ENCODE measurements at places on chromosomes 2 and 18.

GRCh38 chr2:186607660-186608324, 17.9 kb downstream of the ITGAV start:
- DNase-seq = no peak

DNA sequence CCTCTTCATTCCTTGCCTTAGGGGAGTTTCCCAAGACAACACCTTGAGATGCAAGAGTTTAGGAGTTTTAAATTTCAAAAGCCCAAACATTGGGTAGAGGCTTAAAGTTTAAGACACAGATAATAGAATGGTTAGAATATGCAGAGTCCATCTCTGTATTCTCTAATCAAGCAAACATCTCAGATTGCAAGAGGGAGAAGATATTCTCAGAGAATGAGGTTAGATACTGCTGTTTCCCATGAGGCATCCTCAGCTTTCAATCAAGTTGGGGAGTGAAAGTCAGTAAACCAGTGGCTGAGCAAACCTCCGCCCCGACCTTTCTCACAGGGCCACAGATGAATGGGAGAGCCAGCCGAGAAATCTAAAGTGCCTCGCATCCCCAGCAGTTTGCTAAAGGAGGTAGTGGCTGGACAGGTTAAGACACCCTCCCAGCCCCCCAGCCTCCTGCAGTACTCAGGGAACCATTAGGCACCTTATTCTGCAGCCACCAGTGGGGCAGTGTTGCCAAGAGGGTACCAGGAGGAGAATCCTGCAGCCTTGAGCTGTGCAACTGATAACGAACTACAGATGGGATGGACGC, 30.0 kb downstream of the FBXO36 start:
- DNase-seq = no peak

DNA sequence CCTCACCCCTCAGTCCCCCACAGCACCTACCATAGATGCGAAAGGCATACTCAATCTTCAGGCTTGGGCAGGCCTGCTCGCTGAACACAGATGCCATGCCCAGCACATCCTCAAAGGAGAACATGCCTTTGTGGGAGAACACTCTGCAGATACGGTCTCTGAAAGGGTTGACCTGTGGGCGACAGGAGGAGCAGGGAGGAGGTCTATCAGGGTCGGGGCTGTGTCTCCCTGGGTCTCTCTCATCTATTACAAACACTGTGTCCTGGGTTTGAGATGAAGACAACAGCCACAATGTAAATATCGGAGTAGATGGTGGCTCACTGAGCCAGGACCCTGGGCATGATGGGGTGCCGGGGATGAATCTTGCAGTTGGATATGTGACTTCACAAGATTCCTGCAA, 46.0 kb downstream of the CIB4 start:
- no peak for DNase-seq

GRCh38 chr2:1750933-1751766, 6.8 kb upstream of the PXDN start:
- peak; percentile 22 for DNase-seq

DNA sequence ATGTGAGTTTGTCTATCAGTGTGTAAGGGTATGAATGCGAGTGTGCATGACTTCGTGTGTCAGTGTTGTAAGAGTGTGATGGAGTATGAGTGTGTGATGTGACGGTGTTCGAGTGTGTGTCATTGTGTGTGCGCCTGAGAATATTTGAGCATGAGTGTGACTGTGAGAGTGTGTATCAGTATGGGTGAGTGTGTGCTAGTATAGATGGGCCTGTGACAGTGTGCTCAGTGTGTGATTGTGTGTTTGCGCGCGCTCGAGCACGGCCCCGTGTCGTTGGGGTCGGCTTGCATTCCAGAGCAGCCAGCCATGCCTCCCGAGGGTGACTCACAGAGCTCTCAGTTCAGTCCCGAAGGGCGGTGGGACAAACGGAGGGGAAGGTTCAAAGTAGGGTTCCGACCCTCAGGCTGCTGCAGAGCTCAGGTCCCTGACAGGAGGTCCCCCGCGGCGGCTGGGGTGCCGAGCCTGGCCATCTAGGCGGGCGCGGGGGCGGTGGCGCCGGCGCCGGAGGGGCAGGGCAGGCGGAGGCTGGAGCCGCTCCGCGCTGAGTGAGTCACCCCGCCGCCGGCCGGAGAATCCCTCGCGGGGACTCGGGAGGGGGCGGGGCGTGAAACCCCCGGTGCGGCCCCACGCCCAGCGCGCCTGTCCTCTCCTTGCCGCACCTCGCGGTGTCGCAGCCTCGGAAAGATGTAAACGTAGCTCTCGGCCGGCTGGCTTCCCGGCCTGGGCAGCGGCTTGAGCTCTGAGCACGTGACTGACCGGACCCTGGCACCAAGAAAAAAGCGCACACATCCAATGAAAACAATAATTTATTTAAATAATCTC, 3.8 kb downstream of the DLX2 start:
- DNase-seq = no peak

DNA sequence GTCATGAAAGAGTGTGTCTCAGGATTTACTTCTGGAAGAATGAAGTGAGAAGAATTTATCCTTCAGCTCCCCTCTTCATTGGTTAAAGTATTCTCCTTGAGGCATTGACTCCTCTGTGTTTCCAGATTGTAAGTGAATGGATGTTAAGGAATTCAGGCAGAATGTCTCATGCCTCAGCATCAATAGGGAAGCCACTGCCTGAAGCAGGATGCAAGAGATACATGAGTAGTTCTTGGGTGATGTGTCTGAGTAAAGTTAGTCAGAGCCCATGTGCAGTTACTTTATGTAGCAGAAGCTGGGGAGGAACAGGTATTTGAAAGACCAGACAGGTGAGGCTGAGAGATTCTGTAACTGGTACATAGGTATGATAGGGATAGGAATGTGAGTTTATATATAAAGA, 34.0 kb upstream of the TMEFF2 start:
- DNase-seq = no peak

DNA sequence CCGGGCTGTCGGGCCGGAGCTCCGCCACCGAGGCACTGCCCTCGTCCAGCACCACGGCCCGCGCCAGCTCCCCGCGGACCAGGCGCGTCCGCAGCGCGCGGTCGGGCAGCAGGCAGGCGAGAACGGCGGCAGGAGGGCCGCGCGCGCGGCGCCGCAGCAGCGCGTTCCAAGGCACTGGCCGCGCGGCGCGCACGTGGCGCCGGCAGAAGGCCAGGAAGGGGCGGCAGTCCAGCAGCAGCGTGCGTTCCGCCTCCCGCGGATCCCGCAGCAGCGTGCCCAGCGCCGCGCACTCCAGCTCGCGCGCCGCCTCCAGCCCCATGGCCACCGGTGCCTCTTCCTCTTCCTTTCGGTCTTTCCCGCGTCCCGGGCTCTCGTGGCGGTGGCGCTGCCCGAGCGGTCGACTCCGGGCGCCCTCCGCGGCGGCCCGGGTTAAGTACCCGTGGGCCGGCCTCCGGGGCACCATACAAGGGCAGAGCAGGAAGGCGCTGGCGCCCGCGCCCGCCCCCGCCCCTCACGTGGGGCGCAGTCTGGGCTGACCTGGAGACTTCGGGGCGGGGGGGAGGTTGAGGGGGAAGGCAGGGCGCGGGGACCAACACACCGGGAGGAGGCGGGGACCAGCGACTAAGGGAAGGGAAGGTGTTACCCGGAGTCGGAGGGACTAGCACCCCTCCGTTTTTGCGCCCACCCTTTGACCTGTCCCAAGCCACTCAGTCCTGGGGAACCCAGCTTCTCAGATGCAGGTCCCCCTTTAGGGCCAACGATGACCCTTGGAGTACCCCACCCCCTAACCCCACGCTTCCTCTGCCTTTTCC, at the start of gene DUSP2:
Gene DUSP2 (minus strand): TSS at position 405 of the 812 bp plus-strand sequence. CDS start 86 bp downstream, at position 319.
- peak; percentile 84 for DNase-seq

DNA sequence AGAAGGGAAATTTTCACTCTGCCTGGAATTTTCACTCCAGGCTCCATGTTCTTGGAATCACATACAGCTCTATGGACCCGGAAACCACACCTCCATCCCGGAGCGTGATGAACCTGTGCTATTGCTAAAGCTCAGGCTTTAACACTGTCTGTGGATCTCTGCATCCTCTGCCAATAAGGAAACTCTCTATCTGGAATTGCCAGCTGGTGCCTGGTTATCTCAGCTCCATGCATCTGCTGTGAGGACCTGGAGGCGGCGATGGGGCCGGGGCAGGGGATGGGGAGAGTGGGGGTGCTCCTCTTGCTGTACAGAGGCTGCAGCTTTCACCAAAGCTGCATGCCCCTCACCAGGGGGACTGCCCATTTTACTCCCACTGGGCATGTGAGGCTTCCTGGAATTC, 754.0 kb upstream of the SOX11 start:
- DNase-seq = no peak

DNA sequence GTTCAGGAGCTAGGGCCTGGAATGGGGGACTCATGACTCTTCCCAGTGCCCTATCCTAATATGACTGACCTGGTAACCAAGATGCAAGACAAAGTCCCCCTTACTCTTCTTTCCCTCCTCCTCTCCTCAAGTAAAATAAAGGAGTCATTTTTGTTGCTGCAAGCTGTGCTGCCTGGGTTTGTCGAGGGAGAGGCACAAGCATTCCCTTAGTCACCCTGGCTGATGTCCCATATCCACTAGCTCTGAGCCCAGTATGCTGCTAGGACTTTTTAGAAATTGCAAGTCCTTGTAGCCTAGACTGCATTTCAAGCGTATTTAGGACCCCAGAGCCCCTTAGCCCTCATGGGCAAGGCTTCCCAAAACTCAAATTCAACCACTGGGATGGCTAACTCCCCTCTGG, 338.5 kb upstream of the SETBP1 start:
- no peak for DNase-seq

GRCh38 chr2:188203776-188204175, 87.9 kb upstream of the GULP1 start:
- no peak for DNase-seq

GRCh38 chr2:70941701-70942100, 6.0 kb downstream of the ATP6V1B1 start:
- DNase-seq = no peak

DNA sequence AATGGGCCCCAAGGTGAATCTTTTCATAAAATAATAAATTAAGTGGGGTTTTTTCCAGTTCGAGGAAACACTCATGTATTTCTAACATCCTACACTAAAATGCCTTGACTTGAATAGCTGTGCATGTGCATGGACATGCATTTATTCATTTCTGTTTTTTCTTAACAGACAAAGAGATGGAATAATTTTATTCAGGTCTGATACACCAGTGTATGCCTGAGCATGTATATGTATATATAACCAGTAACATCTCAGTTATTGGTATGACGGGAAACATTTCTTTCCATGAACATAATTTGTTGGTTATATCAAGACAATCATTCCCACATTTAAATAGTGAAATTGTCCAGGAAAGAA, 468.7 kb upstream of the TNP1 start:
- no peak for DNase-seq

GRCh38 chr2:18467749-18468360, 92.6 kb downstream of the RDH14 start:
- no peak for DNase-seq

DNA sequence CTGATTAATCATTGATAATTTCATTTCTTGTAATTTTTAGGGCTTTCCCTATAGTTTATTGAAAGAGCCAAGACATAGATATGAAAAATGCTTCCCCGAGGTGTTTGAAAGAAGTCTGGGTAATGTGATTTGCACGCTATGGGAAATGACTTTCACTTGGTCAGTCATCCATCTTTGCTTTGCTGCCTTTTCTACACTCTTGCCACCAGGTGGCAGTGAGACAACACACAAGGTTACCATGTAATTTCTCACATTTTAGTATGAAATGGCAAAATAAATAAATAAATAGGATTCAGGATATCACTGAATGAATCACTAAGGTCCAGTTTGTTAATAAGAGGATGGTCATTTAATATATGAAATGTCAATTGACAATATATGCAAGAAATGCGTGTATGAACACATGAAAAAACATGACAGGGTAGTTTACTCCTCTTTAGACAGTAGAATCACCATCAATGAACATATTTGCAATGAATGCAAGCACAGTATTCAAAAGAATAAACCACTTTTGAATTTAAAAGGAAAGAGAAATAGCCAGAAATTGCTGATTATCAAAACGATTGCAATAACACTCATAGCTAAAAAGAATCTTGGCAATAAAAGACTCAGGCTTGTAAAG, 52.2 kb upstream of the KCNH7 start:
- no peak for DNase-seq

- no peak for DNase-seq
These were observed 19.9 kb downstream of the MBP start for GRCh38 chr18:77112747-77113092.

GRCh38 chr2:72911256-72911655, 6.1 kb upstream of the EMX1 start:
- no peak for DNase-seq

- DNase-seq = no peak
These were observed 90.9 kb downstream of the ETAA1 start for GRCh38 chr2:67487993-67488392.

DNA sequence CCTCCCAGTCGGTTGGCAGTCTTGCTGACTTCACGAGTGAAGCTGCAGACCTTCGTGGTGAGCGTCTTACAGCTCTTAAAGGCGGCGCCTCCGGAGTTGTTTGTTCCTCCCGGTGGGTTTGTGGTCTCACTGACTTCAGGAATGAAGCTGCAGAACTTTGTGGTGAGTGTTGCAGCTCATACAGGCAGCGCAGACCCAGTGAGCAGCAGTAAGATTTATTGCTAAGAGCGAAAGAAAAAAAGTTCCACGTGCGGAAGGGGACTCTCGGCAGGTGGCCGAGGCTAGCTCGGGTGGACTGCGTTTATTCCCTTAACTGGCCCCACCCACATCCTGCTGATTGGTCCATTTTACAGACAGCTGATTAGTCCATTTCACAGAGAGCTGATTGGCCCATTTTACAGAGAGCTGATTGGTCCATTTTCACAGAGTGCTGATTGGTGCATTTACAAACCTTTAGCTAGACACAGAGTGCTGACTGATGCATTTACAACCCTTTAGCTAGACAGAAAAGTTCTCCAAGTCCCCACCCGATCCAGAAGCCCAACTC, 240.3 kb downstream of the LRATD1 start:
- no peak for DNase-seq

- DNase-seq = no peak
These were observed 139.3 kb upstream of the EPAS1 start for GRCh38 chr2:46157966-46158310.

DNA sequence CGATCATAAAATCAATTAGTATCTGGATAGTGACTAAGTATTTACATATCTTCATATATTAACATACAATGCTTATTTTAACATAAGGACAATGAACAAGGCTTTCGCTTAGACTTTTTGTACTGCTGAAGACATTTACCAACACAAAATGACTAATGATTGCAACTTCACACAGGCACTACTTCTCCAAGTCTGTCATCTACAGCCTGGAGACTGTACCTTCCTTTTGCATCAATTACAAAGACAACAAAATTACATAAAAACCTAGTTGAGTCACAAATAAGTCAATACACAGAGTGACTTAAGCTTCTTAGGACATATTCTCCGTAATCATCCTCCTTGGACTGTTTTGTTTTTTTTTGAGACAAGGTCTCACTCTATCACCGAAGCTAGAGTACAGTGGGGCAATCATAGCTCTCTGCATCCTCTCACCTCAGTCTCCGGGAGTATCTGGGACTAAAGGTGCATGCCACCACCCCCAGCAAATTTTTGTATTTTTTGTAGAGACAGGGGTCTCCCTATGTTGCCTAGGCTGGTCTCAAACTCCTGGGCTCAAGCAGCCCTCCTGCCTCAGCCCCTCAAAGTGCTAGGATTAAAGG, 15.9 kb downstream of the PUM2 start:
- no peak for DNase-seq

GRCh38 chr2:19458427-19459003, 100.1 kb upstream of the OSR1 start:
- DNase-seq = no peak
